ENCODE measurements at places on chromosomes 13 and 19.

GRCh38 chr13:89061821-89062220 lies 1390.7 kb downstream of the SLITRK5 start:
- no peak for DNase-seq

GRCh38 chr19:45553464-45553863 lies 31.1 kb downstream of the OPA3 start:
- DNase-seq = no peak

- DNase-seq = no peak
Observed at GRCh38 chr19:2154587-2155075, 3.3 kb upstream of the AP3D1 start.

DNA sequence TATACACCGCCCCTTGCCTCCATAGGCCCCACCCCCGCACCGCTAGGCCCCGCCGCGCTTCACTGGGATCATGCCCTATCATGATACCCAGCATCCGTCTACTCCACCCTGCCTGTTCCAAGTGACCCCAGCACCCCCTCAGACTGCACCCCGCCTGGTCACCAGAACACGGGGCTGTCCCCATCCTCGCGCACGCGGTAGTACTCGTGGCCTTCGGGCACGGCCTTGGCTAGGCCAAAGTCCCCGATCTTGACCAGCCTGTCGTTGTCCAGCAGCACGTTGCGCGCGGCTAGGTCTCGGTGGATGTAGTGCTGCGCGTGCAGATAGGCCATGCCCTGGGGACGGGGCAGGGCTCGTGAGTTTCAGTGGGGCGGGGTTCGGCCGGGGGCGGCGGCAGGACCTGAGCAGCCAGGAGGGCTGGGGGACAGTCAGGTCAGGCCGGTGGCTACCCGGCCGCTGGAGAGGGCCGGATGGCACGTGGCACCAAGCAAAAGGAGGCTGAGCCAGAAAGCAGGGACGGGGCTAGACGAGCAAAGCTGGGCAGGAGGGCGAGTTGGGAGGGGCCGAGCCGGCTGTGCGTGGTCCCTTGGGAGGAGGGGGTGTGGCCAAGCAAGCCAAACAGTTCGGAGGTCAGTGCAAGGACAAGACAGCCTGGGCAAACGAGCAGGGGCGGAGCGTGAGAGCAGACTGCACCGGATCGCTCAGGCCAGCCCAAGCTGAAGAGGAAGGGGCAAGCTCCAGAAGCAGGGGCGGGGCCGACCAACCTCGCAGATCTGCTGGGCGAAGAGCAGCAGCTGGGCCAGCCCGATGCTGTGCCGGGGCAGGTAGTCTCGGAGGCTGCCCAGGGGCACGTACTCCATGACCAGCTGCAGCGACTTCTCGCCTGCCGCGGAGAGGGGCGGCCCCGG lies 13.6 kb upstream of the ICAM3 start:
- DNase-seq = no peak

- DNase-seq = no peak
Observed at GRCh38 chr13:39446865-39447264, 156.1 kb downstream of the LHFPL6 start.

DNA sequence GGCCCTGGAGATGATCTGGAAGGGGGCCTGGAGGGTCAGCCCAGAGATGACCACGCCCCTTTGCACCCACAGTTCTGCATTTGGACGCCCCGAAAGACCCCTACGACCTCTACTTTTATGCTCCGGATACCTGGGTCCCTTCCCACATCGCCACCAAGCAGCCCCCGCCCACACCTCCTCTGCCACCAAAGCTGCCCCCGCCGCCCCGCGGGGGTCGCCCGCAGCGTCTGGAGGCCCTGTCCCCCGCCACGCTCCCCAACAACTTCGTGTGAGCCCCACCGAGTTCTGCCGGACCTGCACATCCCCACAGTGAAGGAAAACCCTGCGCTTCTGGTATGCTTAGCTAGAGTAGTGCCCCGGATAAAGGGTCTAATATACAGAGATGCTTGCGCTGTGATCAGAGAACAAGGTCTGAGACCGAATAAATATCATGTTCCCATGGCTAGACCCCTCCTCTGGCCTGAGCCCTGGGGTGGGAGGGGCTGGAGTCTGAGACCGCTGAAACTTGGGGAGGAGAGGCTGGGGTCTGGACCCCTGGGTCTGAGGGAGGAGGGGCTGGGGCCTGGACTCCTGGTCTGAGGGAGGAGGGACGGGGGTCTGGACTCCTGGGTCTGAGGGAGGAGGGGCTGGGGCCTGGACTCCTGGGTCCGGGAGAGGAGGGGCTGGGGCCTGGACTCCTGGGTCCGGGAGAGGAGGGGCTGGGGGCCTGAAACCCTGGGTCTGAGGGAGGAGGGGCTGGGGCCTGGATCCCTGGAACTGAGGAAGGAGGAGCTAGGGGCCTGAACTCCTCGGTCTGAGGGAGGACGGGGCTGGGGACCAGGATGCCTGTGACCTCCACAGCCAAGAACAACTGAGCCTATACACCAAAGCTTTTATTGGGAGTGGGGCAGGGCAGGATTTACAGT lies 3.6 kb downstream of the GFY start:
- no peak for DNase-seq

DNA sequence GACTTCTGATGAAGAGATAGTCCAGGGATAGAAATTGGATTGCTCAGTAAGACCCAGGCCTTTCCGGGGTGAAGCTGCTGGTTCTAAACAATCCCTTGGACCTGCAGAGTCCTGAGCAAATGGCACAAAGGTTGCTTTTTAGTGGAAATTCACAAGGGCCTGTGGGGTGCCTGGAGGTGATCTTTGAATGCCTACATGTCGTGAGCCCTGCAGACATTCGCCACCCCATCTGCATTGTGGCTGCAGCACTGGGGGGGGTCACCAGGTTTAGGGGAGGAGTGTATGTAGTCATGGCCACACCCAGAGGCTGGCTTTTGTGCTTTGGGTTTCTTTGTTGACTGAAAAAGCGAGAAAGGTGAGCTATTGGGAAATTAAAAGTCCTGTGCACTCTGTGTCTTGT lies 41.4 kb downstream of the SLC7A9 start:
- no peak for DNase-seq

DNA sequence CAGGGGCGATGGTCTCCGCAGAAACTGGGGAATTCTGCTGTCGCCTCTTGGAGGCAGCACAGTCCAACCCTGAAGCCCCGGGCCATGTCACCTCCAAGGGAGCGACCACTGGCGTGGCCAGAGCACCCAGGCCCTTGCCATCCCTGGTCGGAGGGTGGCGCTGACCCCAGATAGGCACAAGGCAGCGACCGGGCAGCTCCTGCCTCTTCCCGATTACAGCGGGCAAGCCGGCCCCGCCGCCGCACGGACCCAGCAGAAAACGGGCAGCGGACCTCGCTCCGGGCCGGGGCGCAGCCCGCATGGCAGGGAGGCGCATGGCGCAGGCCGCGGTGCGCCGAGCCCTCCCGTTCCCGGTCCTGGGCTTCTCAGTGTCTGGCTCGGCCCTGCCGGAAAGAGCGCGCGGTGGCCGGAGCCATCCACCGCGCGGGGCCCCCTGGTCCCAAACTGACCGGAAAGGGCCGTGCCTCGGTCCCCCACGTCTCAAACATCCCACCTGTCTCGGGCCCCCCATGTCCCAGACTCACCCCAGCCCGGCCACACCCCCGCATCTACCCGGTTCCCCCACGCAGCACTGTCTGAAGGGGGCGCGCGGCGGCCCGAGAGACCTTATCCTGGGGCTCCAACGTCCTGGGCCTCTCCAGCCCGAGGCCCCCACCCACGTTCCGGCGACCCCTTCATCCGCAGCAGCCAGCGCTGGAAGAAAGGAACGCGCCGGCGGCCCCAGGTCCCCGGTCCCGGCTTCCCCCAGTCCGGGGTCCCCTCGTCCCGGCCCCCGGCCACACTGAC lies 727 bp downstream of the CERS1 start:
- no peak for DNase-seq

- DNase-seq = no peak
Observed at GRCh38 chr13:50524560-50524959, 318.9 kb downstream of the DLEU7 start.

- DNase-seq = no peak
Observed at GRCh38 chr19:40465025-40465556, 454 bp downstream of the BLVRB start.

DNA sequence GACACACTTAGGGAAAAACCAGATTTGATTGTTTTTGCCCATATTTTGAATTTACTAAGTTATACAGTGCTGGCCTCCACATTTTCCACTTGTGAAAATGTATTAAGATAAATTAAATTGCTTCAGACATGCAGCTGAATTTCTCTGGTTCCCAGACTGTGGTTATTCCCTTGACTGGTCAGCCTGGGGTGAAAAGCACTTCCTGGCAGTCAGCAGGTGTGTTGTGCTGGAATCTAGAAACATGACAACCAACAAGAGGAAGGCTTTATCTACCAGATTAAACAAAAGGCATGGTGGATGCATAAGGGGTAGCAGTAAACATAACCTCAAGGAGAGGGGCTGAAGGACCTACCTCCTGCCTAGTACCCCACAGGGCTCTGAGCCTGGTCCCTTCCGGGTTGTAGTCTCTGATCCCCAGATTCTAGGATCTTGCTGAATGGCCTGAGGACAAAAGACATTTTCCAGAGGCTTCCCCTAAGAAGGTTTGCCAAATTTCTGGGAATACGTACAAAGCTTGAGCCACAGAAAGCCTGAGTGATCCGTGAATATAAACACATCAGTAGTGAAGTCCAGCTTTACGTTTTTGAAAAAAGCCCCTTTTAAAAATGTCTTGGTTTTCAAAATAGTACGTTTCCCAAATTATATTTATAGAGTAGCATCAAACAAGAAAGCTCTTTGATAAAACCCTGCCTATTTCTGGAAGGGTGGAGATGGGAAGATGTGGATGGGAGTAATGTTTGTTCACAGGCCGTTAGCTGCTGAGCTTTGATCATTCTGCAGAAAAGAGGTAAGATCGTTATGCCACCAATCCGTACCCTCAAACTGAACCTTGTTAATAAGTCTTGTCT lies 133.4 kb downstream of the LACC1 start:
- no peak for DNase-seq

- DNase-seq = no peak
Observed at GRCh38 chr19:15426485-15427349, 7.9 kb upstream of the AKAP8L start.

Data from stimulated activated CD4-positive, alpha-beta T cell treated with anti-CD3 and anti-CD28 coated beads, Interleukin-15, amount 100 ng/mL, for 24 hours (primary cell).